Coronary artery (tissue), 2 donors: ENCODE measurements at places on chromosomes 11 and 22.

DNA sequence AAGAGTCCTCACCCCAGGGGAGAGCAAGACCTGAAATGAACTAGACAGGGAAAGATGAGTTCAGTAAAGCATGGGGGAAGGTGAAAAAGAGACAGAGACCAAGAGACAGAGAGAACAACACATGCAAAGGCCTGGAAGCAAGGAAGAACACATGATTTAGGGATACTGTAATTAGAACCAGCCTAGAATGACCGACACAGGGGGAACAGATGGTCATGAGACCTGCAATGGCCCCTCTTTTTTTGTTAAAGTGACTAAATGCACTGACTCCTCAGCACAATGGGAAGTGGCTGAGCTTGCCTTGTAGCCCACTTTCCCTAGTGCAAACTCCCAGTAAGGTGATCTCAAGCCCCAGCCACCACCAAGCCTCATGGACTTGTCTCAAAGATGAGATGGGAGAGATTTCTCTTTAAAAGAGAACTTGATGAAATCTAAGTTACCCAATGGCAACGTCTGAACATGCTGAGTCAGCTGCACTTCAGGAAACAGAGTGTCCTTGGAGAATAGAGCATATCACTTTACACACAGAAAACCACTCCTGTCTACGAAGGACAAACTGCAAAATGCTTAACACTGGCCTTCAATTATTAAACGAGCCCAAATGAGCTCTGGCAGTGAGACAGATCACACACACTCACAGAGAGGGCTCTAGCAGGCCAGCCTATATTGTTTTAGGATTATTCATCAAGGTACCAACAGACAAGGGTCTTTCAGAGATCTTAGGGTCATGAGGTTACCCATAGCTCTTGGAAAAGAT, 91.0 kb downstream of the SERGEF start:
- no peak for DNase-seq

- no peak for DNase-seq
Measured at GRCh38 chr11:70625582-70626518, 227.5 kb downstream of the CTTN start.

DNA sequence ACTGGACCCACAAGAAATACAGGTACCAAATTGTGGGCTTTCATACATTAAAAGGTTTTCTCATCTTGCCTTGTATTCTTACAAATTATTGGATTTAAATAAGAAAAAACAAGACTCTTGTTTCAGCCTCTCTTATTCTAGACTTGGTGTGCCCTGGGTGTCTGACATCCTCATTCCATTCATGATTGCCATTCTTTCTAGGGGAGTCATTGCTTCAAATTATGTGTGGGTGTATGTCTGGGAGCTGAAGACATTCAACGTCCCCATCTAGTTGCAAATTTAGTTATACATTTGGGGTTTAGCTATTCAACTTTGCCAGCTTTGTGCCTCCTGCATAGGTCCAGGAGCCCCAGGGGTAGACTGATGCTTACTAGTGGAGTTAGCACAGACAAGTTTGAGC, 18.1 kb downstream of the MAML2 start:
- no peak for DNase-seq

DNA sequence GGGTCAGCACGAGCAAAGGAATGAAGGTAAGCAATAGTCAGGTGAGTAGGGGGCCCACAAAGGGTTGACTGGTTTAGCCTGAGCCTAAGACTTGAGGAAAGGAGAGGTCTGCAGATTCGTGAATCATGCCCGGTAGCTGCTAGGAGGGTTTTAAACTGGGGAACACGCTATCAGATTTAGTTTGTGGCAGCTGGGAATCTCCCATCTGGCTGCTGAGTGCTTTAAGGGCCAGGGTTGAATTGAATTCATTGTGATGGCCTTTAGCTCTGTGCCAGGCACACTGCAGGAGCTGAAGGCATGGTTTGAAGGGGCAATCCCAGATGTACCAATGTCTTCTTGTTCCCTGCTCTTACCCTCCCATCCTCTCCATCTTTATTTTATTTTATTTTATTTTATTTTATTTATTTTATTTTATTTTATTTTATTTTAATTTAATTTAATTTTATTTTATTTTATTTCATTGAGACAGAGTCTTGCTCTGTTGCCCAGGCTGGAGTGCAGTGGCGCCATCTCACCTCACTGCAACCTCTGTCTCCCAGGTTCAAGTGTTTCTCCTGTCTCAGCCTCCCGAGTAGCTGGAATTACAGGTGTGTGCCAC, 1.9 kb upstream of the NECTIN1 start:
- no peak for DNase-seq

GRCh38 chr11:114208377-114208776, 87.8 kb upstream of the NNMT start:
- no peak for DNase-seq

GRCh38 chr11:31437742-31438435, 68.2 kb downstream of the DNAJC24 start:
- DNase-seq: no peak

DNA sequence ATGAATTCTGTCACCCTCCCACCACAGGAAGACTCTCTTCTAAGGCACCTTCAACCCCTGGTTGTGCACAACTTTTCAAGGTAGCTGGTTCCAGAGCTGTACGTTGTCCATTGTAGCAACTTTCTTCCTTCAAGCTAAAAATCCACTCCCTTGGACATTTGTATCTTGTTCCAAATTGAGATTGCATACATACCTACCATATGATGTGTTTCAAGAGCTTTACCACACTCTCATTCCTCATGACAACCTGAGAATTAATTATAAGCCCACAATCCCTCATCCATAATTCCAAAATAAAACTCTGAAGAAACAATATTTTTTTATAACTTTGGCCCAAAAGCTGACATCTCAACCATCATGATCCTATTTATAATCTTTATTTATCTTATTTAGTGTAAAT, 3.0 kb downstream of the OR52W1 start:
- no peak for DNase-seq

- DNase-seq: no peak
Measured at GRCh38 chr22:17563936-17564391, 666 bp downstream of the SLC25A18 start.

- DNase-seq: no peak
Measured at GRCh38 chr11:125777309-125777708, 1.3 kb downstream of the PATE2 start.

GRCh38 chr11:26947379-26947844, 46.5 kb upstream of the FIBIN start:
- peak; percentile 86 for DNase-seq

DNA sequence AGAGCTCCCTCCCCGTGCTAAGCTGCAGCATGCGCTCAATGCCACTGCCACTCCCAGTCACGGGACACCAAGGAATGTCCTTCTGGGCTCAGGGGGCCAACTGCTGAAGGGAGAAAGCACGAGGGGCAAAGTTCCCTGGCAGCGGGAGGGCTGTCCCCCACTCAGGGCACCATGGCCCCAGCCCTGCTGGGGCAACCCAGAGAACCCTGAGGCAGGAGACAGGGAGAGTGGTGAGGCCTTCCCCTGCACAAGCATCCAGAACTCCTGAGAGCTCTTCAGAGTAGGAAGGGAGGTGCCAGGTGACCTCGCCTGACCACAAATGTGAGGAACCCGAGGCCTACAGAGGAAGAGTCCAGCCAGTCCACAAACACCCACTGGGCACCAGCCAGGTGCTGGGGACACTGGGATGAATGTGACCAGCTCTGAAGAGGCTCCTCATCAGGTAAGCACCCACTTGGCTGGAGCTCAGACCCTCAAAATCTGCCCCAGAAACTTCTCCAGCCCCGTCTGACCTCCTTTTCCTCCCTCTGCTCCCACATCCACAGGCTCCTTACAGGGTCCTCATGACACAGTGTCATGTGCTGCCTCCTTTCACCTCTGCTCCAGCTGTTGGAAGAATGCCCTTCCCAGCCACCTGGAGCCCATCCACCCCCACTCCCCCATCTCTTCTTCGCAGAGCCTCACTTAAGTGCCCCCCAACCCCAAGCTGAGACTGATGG, 15.6 kb downstream of the GDPD5 start:
- DNase-seq: no peak

DNA sequence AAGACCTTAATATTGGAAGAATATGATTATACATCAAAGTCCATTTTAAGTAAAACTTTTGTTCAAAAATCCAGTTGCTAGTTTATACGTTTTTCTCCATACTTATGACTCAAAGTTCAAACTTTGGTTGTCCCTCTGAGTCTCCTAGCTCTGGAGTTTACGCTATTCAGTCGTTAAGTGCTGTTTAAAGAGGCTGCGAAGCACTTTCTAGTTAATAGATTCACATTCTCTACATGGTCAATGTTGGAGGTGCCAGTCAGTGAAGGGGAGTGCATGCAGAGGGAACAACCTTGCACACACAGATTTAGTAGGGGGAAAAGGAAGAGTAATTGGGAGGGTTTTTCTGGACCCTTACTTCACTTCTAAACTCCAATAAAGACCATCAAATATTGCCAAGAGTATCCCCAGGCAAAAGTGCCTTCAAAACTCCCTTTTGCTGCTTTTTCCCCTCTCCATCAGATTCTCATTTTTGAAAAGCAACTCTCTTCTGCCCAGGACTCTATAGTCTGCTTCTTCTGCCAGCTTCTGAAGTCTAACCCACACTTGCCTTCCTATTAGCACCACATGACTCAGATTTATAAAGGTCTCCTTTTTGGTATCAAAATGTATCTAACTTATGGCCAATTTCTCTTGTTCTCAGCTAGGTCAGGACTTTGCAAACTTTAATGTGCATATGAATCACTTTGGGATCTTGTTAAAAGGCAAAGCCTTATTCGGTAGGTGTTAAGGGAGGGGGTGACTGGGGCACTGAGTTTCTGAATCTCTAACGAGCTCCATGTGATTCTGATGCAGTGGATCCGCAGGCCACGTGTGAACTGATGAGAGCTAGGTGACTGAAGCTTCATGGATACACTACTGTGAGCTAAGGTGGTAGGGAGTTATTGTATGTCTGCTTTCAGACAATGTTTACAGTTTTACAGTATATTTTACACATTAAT, 96.2 kb upstream of the MTMR2 start:
- no peak for DNase-seq

- DNase-seq: peak; percentile 88
Measured at GRCh38 chr11:134120143-134120850, 51.4 kb downstream of the JAM3 start.

- peak; percentile 70 for DNase-seq
Measured at GRCh38 chr11:134535029-134536025, 123.3 kb upstream of the B3GAT1 start.

GRCh38 chr22:47171441-47172221, 409.2 kb downstream of the TBC1D22A start:
- DNase-seq: peak; percentile 55

DNA sequence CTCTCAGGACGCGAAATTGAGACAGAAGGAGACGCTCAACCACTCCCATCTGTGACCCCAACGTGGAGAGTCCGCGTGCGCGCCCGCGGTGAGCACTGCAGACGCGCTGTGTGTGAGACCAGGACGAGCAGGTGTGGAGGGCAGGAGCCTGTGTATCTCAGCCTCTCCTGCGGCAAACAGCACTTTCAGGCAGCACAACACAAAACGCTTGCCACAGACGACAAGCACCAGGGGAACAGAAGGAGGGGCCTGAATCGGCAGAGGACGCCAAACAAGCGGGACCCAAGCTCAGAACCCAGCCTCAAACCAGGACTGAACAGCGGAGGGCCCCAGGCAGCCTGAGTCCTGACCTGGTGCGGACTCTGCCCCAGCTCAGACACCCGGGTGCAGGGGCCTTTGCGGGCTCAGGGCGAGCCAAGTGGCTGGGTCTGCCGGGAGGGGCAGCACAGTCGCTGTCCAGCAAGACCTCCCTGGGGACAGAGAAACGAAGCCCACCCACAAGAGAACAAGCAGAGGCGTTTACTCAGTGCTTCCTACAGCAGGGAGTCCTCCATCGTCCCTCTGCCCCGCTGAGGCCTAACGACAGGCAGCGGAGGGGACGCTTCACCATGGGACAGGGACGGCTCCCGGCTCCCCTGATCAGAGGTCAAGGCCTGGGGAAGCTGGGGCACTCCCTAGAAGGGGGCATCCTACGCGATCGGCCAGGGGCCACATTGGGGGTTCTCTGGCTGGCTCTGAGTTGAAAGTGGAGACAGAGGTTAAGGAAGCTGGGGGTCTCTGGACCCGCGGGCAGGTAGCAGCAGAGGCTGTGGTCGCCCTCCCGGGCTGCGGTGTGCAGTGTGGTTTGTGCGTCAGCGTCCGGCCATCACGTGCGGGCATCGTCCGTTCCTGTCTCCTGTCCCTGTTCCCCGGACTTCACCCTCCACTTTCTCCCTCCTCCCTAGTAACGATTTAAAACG, 560.8 kb downstream of the BRD1 start:
- peak; percentile 40 for DNase-seq

GRCh38 chr11:17974246-17974645, 38.6 kb downstream of the SERGEF start:
- DNase-seq: no peak

- no peak for DNase-seq
Measured at GRCh38 chr11:121563003-121563402, 110.2 kb upstream of the SORL1-AS1 start.

DNA sequence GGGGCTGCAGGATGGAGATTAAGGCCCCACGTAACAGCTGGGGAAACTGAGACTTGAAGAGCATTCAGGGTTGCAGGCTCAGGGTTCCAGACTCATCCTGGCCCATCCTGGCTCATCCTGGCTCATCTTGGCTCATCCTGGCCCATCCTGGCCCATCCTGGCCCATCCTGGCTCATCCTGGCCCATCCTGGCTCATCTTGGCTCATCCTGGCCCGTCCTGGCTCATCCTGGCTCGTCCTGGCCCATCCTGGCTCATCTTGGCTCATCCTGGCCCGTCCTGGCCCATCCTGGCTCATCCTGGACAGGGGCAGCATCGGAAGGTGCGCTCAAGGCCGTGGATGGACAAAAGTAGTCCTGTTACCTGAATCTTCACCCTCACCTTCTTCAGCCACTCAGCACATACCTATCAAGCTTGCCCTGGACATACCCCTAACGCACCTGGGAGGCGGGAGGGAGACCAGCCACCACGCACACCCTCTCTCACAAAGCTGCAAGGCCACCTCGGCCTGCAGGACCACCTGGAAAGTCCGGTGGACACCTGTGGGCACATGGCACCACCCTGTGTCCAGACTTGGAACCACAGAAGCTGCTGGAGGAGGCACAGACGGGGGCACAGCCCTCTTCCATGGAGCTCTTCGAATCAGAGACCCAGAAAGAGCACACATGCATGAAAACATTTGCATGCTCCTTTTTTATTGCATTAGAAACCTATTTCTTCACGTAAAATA, 20.3 kb upstream of the NLRP6 start:
- DNase-seq: no peak

- no peak for DNase-seq
Measured at GRCh38 chr22:33126881-33127280, 68.7 kb upstream of the SYN3 start.
